ENCODE measurements at places on chromosomes 7 and 10.

- no peak for DNase-seq
Measured at GRCh38 chr10:104577861-104578521, 63.1 kb upstream of the SORCS3 start.

DNA sequence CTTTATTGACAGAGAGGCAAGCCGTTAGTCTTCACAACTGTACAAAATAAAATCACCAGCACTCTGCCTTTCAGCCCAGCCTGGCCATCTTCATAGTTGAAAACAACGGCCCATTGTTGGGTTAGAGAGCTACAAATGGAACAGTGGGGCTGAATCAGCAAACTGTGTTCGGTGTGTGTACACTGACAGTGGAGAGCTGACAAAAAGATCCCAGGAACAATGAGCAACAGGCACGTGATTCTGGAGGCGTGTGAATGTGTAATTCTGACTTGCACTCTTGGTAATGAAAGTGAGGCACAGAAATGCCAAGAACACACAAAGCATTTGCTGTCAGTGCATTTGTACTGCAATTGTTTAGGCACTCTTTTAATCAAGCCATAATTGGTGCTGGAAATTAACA lies 303.7 kb downstream of the WDR11 start:
- DNase-seq: no peak

DNA sequence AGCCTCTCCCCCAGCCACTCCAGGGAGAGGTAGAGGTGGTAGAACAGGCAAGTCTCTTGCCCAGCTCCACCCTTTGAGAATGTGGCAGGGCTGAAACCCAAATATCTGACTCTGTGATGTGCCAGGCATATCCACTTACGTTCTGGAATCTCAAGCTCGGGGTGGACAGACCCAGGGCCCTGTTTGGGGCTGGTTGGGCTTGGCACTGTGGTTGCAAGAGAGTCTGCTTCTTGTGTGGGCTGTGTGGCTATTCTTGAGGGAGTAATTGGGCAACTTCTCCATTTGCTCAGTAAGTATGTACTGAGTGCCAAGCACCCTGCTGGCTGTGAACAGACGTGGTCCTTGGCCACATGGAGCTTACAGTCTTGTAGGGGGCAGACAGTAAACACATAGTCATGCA lies 4.7 kb downstream of the UBTD1 start:
- DNase-seq: no peak

DNA sequence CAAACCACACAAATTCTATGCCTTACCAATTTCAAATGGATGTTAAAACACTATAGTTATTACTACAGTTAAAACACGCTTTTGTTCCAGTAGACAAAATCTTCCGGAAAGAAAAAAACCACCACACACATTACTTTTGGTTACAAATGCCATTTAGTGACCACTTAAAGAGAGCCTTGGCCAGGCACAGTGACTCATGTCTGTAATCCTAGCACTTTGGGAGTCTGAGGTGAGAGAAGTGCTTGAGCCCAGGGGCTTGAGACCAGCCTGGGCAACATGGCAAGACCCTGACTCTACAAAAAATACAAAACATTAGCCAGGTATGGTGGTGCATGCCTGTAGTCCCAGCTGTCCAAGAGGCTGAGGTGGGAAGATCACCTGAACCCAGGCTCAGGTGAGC lies 7.2 kb downstream of the TNPO3 start:
- DNase-seq: no peak

GRCh38 chr7:1939434-1940401 lies 269.6 kb downstream of the ELFN1 start:
- no peak for DNase-seq

DNA sequence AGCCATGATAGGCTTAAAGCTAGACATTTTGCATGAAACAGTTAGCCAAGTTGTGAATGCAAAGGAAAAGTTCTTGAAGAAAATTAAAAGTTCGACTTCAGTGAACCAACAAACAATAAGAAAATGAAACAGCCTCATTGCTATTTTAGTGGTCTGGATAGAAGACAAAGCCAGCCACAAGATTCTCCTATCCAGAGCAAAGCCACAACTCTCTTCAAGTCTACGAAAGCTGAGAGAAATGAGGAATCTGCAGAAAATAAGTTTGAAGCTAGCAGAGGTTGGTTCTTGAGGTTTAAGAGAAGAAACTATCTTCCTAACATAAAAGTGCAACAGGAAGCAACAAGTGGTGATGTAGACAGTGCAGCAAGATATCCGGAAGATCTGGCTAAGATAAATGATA lies 271.4 kb upstream of the GRM3 start:
- no peak for DNase-seq

GRCh38 chr7:122219253-122219865 lies 75.3 kb upstream of the AASS start:
- DNase-seq: no peak

- DNase-seq: no peak
Measured at GRCh38 chr7:92872701-92873100, 36.3 kb upstream of the CDK6 start.

DNA sequence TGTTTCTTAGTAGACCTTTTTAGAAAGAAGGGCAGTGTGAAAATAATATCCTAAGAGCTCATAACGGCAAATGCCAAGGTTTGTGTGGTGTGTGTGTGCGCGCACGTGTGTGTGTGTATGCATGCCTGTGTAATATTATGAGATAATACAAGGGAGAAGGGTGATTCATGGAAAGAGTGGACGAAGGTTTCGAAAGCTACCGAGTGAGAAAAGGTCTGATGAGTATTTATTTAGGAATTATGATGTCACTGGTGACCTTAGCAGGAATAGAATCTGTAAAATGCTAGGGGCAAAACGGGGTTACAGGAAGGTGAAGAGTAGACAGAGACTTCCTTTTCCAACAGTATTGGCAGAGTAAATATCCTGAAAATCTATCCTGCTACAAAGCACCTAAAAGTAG lies 107.3 kb downstream of the AHR start:
- DNase-seq: no peak

GRCh38 chr10:6319119-6319518 lies 116.4 kb downstream of the PFKFB3 start:
- DNase-seq: no peak

DNA sequence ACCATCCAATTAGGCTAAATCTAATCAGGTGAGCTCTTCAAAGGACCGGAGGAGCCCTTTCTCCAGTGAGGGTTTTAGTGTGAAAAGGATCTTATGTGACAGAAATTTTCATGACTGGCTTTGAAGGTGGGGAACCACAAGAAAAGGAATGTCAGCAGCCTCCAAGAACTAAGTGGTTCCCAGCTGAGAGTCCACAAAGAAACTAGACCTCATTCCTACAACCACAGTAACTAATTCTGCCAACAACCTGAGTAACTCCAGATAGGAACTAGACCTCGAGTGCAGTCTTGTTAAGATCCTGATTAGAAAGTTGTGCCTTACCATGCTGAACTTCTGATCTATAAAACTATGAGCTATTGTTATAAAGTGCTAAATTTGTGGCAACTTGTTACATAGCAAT lies 51.3 kb downstream of the PCLO start:
- no peak for DNase-seq

DNA sequence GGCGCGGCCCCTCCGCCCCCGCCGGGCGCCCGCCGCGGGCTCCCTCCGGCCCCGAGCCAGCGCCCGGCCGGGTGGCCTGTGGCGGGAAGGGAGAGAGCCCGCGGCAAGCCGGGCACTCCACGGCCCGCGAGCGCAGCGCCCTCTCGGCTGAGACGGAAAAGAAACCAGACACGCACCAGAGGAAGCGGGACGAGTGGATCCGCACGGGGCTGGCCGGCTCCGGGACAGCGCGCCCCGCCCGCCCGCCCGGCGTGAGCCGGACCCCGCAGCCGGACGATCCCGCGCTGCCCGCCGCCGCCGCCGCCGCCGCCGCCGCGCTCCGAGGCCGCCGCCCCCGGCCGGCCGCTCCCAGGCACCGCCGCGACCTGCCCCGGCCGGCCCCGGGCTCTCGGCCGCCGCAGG lies 300 bp downstream of the ARHGAP21 start:
- DNase-seq: peak; percentile 16

- DNase-seq: no peak
Measured at GRCh38 chr7:82284936-82285519, 158.5 kb downstream of the CACNA2D1 start.

DNA sequence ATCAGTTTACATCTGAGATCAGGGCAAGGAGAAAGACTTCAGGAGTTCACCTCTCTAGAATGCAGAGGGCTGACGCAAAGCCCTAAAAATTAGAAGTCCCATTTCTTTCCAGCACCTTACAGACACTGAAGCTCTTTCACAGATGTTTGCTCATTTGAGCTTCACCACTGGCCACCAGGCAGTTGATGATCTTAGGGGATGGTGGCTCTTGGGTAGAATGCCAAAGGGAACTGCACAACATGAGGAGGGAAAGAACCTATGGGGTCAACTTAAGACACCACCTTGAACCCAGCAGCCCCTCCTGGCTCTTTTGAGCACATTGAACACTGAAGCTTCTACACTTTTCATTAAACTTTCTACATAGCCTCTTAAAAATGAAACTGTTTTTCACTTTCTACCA lies 390.3 kb upstream of the CELF2 start:
- no peak for DNase-seq

- no peak for DNase-seq
Measured at GRCh38 chr10:104557966-104558365, 83.1 kb upstream of the SORCS3 start.

- DNase-seq: no peak
Measured at GRCh38 chr7:138679793-138680192, 21.4 kb downstream of the SVOPL start.

DNA sequence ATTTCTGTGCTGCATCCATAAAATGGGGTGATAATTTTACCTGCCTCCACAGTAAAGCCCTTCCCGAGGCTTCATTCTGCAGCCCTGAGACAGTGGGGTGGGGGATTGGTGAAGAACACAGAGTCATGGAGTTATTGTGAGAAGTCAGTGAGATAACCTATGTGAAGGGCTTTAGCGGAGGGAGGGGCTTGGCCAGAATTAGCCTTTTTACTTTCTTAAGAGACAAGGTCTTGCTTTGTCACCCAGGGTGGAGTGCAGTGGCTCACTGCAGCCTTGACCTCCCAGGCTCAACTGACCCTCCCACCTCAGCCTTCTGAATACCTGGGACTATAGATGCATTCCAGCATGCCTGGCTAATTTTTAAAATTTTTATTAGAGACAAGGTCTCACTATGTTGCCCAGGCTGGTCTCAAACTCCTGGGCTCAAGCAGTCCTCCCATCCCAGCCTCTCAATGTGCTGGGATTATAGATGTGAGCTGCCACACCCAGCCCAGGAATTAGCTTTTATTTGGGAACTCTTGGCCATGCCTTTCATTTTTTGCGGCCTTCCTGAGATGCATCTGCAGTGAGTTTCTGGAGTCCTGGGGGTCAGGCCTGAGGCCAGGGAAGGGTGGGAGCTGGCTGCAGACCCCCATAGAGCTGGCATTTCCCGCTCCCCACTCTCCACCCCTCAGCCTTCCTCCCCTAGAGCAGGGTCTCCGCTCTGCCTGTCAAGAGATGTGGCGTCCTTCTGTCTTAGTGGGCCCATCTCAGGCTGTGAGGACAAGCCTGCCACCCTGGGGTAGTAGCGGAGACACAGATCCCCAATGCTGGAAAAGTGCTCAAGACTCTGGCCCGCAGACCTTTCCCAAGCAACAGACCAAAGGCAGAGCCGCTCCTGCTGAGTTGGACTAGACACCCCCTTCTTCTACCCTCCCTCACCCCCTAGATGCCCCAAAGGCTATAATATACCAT lies 77.0 kb downstream of the ZMIZ1 start:
- no peak for DNase-seq

DNA sequence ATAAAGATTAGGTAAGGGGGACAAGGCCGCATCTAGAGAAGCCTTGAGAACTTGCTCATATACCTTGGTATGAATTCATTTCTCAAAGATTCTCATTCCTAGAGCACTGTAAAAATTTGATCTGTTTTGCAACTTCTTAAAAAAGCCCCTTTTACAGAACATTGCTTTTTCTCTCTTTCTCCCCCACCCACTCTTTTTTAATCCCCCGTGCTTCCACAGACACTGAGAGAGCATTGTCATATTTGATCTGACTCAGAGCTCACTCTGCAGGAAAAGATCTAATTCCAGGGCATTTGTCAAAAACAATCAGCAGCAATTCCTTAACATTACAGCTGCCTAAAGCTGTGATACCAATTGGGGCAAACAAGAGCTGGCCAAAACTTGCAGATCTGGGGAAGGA lies 92.0 kb downstream of the ARHGAP22 start:
- DNase-seq: no peak

- DNase-seq: no peak
Measured at GRCh38 chr7:137934941-137935883, 66.7 kb downstream of the CREB3L2 start.

DNA sequence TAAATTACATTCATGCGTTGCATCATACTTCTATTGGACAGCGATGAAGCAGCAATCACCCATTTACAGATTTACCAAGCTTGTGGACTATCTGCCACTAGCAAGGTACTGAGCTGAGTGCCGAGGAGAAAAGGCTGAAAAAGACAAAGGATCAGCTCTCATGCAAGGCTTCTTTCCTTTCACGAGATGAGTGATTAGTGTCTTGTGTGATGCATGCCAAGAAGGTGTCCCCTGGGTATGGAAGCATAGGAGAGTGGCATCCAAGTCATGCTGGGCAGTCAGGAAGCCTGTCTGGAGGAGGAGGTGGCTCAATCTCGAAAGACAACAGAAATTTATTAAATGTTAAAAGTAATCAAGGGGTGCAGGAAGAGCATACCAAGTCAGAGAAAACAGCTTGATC lies 40.9 kb downstream of the ACSM6 start:
- no peak for DNase-seq

GRCh38 chr7:25520017-25520416 lies 291.7 kb upstream of the NPVF start:
- DNase-seq: no peak

DNA sequence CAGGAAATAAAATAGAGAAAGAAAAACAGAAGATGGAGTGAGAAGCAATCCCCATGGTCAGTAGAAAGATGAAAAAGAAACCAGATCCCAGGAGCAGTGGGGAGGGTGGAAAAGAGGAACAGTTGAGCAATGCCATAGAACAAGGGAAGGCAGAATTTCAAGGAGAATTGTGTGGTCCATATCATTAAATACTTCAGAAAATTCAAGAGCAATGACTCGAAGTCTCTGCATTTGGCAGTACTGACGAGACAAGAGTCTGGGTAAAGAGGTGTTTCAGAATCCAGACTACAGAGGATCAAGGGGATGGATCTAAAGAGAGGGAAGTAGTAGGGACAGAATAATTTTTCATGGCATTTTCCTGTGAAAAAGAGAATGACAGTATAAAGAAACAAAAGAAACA lies 512.6 kb downstream of the PHTF2 start:
- no peak for DNase-seq

GRCh38 chr7:90613088-90613498 lies 17.0 kb downstream of the CDK14 start:
- no peak for DNase-seq

DNA sequence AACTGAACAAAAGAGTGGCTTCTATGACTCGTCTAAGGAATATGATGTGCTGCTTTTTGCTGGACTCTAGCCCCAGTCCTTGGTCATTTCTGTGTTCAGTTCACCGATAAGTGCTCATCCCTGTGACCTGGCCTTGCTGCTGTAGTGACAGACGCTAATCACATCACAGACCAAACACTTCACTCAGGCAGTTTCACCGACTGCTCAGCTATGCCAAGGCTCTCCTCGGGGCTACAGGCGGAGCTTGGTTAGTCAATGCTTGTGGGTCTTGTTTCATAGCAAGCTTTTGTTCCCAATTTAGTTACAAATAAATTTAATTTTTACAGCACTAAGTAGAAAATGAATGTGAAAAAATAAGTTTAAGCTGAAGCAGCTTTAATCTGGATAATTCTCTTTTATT lies 190.8 kb upstream of the PRKCQ start:
- DNase-seq: no peak

GRCh38 chr7:18222636-18223035 lies 195.0 kb upstream of the PRPS1L1 start:
- no peak for DNase-seq
